Suppressor macrophage (primary cell): ENCODE measurements at places on chromosomes 2 and 18.

DNA sequence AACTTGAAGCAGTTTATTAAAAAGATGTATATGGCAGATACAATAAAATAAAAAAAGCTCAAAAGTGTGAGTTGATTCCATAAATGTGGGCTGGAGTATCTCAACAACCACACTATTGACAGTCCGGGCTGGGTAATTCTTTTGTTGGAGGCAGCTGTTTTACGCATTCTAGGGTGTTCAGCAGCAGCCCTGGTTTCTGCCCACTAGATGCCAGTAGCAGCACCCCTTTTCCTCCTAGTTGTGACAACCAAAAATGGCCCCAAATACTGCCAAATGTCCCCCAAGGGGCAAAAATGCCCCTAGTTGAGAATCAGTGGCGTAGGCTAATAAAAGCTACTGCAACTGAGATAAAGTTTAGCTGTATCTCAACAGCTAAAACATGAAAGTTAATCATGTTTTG lies 44.8 kb downstream of the CHMP3 start:
- peak; percentile 17 for DNase-seq

- DNase-seq: no peak
These were observed 268.6 kb downstream of the HDAC4 start for GRCh38 chr2:239132156-239132709.

GRCh38 chr18:407191-407590 lies 93.3 kb downstream of the COLEC12 start:
- DNase-seq: no peak

GRCh38 chr2:203714112-203714511 lies 7.7 kb downstream of the CD28 start:
- no peak for DNase-seq

DNA sequence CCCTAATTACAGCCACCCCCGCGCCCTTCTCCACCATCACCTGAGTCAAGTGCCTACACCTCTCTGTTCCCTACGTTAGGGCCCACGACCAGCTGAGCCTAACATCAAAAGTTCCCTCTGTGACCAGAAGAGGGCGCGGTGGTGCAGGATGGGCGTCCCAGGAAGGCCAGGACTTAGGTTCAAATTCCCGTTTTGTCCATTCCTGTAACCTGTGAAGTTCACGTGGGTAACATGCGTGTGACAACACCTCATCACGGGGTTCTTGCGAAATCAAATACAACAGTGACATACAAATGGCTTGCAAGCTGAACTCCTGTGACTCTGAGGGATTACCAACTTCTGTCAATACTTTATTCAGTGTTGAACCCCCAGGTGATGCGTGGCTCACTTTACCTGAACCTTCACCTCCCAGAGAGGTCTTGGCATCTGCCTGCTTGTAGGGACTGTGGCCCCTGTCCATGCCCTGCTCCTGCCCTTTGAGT lies 207.9 kb downstream of the ARL4C start:
- DNase-seq: peak; percentile 89

- DNase-seq: peak; percentile 63
These were observed 265.9 kb downstream of the CELF4 start for GRCh38 chr18:37299471-37300304.

GRCh38 chr2:9984217-9984739 lies 32.8 kb downstream of the GRHL1 start:
- peak; percentile 83 for DNase-seq

DNA sequence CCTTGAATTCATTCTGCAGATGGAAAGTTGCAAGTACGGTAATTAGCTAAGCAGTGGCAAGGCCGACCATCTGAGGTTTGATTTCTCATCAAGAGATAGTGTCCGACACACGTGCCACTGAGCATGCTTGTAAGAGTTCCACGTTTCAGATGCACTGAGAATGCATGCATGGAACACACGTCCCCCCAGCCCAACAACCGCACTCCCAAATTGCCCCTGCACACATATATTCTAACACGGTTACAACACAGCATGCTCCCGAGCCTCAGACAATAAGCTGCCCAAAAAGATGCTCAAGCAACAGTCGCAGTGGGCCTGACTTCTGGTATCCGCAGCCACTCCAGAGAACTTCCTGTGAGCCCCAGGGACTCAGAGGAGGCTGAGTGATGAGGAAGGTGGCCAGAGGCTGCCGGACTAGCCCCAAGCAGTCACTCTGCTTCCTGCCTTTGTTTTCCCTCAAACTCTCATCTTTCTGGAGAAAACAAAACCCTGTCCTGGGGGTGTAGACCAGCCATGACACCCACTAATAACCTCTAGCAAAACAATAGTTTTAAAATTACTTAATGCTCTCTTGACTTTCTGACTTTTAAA lies 204.0 kb downstream of the TGIF1 start:
- DNase-seq: peak; percentile 13

DNA sequence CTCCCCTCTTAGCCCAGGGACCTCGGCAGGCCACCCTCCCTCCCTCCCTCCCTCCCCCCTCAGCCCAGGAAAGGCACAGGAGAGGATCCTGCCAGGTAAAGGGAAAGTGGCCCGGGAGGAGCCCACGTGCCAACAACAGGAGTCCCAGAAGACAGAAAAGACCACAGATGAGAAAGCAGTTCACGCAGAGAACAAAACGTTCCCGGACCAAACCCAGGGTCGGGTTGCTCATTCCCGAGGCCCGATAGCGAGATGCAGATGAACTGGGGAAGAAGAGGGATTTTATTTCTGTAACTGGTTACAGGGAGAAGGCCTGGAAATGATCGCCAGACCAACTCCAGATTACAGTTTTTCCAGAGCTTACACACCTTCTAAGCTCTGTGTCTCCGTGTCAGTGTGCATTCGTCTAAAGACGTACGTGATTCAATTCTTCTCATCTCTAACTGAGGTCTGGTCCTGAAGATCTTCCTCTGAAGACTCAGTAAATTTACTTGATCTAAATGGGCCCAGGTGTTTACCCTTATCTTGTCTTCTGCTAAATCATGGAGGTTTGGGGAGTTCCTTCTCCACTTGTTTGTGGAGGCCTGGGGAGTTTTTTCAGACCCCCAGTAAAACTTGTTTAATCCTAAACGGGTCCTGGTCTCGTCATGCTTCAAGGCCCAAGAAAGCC lies 807 bp upstream of the NEU4 start:
- no peak for DNase-seq

- DNase-seq: no peak
These were observed 8.3 kb upstream of the GRP start for GRCh38 chr18:59211629-59212028.

DNA sequence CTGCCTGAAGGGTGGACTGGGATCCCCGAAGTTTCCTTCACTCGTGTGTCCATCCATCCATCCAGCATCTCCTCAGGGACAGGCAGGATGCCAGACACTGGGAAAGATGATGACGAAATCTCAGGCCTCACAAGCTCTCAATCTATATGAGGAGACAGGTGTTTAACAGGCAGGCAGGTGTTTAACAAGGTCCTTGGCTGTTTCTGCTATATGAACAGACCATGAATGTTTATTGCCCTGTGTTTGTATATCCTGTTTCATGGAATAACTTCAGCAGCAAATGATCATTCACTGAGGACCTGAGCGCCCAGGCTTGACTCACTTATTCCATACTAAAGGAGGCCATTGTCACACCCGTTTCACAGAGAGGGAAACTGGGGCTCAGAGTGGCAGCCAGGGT lies 685.8 kb upstream of the HS6ST1 start:
- no peak for DNase-seq

DNA sequence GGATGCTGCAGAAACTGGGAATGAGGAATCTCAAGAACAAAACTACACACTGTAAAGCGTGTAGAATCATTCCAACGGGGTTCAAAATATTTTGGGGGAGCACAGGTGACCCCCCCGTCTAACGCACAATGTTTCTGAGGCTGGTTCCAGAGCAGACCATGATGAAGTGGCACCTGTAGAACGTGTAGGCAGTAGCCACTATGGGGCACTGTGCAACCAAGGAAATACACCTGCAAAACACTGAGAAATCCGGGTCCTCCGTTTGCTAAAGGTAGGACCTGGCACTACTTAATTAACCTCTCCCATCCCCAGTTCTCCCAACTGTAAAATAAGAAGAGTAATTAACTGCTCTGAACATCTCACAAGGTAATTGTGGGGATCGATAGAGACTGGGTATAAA lies 22.6 kb downstream of the ST6GAL2 start:
- no peak for DNase-seq

- no peak for DNase-seq
These were observed 44.8 kb downstream of the ARL4C start for GRCh38 chr2:234451852-234452625.

- DNase-seq: no peak
These were observed 3.9 kb downstream of the BOD1L2 start for GRCh38 chr18:57150828-57151227.

DNA sequence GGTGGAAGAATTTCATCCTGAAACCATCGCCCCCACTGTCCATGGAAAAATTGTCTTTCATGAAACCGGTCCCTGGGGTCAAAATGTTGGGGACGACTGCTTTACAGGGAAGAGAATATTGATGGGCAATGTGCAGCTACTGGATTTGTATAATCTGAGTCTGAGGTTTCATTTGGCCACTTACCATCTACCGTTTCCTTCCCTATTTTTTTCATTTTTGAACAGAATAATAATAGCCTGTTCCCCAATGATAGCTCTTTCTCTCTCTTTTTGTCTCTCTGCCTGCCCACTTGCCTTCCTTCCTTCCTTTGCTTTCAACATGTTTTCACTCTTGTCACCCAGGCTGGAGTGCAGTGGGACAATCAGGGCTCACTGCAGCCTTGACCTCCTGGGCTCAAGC lies 78.3 kb upstream of the TLK1 start:
- DNase-seq: no peak

DNA sequence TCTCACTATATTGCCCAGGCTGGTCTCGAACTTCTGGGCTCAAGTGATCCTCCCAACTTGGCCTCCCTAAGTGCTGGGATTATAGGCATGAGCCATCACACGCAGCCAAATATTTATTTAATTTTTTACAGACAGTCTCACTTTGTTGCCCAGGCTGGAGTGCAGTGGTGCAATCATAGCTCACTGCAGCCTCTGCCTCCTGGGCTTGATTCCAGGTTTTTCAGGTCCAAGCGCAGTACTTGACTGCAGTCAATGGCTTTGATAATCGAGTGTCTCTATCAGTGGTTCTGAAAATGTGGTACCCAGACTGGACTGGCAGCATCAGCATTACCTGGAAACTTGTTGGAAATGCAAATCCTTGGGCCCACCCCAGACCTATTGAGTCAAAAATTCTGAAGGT lies 63.1 kb downstream of the PLB1 start:
- DNase-seq: no peak

- no peak for DNase-seq
These were observed 1491.2 kb downstream of the LRP1B start for GRCh38 chr2:140639628-140640027.

DNA sequence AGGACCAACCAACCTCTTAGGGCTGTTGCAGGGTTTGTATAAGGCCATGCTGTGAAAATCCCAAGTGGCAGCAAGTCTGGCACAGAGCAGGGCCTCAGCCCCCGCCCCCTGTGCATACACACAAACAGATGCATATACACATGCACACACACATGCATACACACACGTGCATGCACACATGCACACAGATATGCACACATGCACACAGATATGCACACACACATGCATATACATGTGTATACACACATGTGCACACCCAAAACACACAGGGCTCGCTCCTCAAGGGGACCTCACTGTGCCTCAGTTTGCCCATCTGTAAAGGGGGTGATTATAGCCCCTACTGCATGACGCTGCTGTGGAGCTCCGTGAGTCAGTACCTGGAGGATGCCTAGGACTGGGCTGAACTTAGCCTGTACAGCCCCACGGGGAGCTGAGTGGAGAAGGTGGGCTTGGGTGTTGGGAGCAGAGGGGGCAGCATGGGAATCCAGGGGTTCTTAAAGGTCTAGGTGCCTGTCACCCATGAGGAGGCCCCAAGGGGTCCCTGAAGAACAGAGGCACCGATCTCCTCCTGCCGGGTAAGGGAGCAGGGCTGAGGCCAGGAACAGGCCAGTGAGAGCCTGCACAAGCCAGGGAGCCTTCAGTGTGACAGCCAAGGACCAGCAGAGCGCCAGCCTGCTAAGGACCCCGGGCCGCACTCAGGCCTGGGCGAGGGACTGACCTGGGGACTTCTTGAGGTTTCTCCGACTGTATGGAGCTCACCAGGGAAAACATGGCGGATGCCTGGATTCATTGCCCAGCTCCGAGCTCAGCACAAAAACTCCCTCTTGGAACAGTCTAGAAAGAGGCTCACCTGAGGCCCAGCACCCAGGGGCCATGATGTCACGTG lies 24.0 kb upstream of the ALPI start:
- no peak for DNase-seq

DNA sequence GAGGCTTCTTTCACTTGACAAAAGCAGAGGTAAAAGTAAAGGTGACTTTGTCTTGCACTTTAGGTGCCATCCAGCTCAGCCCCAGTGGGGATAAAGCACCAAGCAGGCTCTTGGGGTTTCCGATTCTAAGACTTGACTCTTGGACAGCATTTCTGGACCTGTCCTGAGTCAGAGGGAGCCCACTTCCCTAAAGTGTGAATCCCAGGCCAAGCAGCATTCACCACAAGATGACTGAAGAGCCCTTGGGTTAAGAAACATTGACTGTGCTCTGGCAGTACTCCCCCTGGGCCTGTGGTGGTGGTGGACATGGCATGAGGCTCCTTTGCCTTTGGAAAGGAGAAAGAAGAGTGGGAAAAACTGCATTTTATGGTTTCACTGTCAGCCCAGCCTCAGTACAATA lies 638.0 kb upstream of the VRK2 start:
- peak; percentile 52 for DNase-seq

DNA sequence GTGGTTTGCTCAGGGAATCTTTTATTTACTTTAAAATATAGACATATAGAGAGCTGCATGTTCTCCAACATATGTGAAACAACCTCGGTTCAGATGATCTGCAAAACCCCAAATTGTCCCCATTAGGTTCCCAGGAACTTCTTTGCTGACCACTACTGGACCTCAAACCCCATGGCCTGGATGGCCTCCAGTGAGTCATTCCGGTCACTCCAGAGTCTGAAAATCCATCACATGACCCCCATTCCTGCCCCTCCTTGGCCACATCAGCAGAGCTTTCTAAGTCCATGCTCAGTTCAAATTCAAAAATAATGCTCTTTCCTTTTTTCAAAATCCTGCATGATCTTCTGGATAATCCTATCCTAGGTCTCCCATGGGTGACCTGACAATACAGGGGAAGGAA lies 271.0 kb downstream of the TNS1 start:
- DNase-seq: no peak

- DNase-seq: no peak
These were observed 568.2 kb upstream of the REG3G start for GRCh38 chr2:78457269-78457668.

DNA sequence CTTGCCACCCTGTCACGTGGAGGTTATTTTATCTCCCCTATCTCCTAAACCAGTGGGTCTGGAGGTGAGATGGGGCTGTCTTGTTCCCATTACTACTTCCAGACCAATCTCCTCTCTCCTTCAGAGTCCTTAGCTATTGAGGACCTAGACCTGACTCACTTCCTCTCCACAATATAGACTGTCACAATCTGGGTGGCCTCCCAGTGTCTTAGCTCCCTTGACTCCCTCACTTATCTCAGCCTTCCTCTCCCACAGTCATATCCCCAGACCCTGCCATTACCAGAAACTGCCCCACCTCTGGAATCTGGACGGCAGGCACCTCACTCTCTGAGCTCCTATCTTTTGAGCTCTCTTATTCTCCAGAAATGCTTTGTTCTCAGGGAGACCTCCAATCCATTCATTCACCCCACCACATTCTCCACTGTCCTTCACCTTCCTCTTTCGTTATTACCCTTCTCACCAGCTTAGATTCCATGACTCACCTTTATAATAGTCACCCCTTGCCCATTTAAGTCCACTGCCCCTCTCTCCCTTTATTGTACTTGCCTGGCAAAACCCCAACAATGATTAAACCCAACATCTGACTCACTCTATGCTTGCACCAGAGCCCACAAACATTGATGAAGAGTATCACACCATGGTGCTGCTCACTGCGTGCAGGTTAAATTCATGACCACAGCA lies 23.3 kb upstream of the SIX3 start:
- no peak for DNase-seq
